Activated T-cell treated with anti-CD3 and anti-CD28 coated beads for 48 hours (primary cell): ENCODE measurements at places on chromosomes 16 and 17.
A peak's percentile ranks its signal among the peaks of the same experiment; 100 is the strongest.

- no peak for DNase-seq
Measured at GRCh38 chr17:21345236-21345635, 30.9 kb upstream of the KCNJ12 start.

GRCh38 chr17:72879877-72880276 is 212.6 kb downstream of the SLC39A11 start:
- no peak for DNase-seq

GRCh38 chr17:55601874-55602364 is 90.7 kb upstream of the SMIM36 start:
- DNase-seq = no peak

DNA sequence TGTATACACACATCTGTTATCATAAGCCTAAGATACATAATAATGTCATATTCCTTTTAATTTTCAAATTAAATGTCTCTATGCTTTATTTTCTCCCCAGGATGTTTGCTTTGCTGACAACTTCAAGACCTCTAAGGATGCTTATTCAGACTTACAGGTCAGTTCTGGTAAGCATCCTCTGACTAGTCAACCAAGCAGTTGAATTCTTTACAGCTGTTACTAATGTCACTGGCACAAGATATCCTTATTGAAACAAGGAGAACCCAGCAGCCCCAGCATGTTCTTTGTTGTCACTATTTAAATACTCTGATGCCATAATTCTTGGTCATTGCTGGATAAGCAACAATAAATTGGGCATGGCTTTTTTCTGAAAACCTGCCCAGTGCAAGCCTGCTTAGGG is 232.3 kb upstream of the PMFBP1 start:
- DNase-seq = no peak

GRCh38 chr17:77437017-77437416 is 296.2 kb downstream of the SEC14L1 start:
- no peak for DNase-seq

- DNase-seq = no peak
Measured at GRCh38 chr17:16374146-16374938, 6.5 kb upstream of the UBB start.

DNA sequence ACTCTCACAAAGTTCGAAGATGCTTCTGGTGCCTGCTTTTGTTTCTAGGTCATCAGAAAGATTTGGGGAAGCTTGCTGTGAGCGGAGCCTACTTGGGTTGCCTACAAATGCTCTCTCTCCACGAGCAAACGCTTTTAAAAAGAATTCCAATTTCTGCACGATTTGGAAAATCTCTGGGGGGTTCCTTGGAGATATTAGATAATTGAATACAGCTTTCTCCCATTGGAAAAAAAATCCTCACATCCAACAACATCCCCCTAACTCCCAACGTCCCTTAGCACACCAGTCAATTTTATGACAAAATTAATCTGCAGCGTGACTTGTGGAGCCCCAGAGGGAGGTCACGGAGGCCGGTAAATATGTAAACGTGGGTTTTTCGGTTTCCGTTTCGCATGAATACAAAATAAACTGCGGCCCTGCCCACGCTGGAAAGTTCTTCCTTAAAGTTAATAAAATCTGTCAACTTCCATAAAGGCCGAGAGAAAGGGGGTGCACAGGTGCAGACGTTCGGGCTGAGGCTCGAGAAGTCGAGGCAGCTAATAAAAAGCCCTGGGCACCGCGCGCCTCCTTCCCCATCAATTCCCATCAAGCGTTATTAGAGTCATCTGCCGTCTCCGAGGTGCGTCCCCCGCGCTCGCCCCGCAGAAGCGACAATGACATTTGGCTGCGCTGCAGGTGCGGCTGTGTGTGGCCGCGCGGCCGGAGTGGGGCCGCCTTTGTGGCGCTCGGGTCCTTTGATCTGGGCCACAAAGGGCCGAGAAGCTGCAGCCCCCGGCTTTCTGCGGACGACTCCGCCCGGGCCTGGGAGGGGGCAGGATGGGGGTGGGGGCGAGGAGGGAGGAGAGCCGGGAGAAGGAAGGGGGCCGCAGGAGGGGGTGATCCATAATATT is 37.6 kb downstream of the SALL1 start:
- no peak for DNase-seq

GRCh38 chr17:45096141-45096540 is 35.0 kb downstream of the NMT1 start:
- DNase-seq = no peak

- no peak for DNase-seq
Measured at GRCh38 chr17:12995106-12995895, 22.5 kb downstream of the ELAC2 start.

GRCh38 chr17:56030009-56030624 is 123.2 kb upstream of the ANKFN1 start:
- no peak for DNase-seq

- DNase-seq = no peak
Measured at GRCh38 chr16:55876854-55877253, 1.7 kb upstream of the CES5A start.

DNA sequence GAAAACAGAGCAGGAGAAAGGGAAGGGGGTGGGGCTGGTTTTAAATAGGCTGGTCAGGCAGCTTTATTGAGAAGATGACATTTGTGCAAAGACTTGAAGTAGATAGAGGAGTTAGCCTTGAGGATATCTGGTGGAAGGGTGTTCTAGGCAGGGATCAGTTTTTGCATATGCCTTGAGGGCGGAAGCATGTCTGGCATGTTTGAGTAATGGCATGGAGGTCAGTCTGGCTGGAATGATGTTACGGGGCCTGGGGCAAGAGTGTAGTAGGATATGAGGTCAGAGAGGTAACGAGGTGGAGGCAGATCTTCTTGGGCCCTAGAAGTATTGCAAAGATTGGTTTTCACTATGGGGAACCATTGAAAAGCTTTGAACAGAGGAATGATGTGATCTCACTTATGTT is 4.8 kb downstream of the RABEP1 start:
- no peak for DNase-seq

- DNase-seq = no peak
Measured at GRCh38 chr16:84726669-84727467, 27.1 kb downstream of the USP10 start.

DNA sequence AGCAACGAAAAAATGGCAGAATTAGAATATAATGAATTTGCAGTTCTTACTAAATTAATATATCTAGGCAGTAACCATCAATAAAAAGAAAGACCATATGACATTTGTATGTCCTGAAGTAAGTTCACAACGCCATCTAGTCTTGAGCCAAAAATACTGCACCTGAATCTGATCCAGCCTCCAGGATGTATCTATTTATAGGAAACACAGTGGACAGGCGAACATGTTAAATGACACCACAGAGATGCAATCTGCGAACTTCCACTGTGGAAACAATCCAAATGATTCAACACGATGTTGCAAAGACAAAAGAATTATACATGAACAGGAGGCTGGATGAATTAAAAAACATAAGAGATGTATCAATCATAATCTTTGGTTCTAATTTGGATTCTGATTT is 197.6 kb downstream of the CDH13 start:
- DNase-seq = no peak

- no peak for DNase-seq
Measured at GRCh38 chr16:50719401-50720337, 22.2 kb upstream of the CYLD start.

DNA sequence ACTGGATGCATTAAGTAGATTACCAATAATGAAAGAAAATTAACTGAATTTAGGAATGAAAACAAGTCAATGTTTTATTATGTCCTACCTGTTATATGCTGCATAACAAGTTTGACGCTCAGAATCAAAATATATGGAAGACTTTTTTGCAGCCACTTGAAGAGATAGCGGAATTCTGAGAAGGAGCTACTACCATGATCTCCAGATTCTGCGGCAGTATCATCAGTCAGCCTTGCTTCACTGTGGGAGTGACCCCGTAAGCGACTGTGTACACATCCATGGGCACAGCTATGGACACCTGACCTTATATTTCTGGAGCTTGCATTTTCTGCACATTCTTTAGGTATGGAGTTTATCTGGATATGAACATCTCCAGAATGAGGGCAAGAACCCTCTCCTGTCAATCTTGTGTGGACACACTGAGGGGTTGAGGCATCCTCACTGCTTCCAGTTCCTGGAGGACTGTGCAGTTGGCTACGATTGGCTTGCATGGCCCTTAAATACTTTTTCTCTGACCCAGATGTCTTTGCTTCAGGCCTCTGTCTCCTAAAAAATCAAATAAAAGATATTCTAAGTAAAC is 1.7 kb downstream of the RNFT1 start:
- DNase-seq = no peak

- no peak for DNase-seq
Measured at GRCh38 chr17:73228748-73229236, 32.9 kb downstream of the CPSF4L start.

GRCh38 chr17:51527225-51527982 is 267.1 kb downstream of the UTP18 start:
- DNase-seq = no peak

- no peak for DNase-seq
Measured at GRCh38 chr17:74712301-74712700, 422 bp downstream of the CD300LF start.

DNA sequence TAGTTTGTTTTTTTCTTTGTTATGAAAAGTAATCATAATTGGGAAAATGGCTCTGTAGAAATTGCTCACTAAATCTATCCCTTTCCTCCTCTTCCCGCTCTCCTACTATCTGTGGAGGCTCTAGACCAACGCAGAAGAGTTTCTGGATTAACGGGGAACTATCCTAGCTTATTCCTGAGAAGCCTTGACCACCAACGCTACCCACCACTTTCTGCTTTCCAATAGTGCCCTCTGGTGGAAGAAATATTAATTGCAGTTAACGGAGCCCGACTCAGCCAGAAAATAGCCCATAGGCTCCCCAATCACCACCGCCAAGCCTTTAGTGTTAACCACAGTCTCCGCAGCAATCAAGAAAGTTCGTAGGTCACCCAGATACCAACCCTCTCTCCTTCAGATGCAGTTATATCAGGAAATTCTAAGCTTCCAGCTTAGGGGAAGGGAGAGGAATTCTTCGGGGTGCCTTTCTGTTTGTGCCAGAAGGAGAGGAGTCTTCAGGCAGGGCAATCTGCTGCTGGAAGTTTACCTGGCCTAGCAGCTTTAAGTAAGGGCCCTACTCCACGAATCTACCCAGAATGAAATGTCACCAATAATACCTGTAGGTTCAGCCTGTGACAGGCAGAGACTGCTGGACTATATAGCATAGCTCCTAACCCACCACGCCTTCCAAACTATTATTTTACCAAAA is 23.0 kb upstream of the NSRP1 start:
- peak; percentile 22 for DNase-seq

DNA sequence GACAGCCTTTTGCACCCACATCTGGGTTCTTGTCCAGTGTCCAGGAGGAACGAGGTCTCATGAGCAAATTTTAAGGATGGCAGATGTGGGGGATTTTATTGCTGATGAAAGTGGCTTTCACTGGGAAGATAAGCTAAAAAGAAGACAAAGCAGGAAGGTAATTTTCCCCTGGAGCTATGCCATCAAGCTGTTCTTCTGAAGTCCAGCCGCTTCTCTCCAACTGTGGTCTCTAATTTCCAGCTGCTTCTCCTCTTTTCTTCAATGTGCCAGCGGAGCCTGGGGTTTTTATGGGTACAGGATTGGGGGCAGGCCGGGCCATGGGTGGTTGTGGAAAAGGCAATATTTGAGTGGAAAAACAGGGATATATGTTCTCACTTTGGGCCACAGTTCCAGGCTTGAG is 430.8 kb downstream of the WWOX start:
- DNase-seq = no peak
